ENCODE measurements at places on chromosomes 7 and 10.

- DNase-seq: no peak
These were observed 54.7 kb upstream of the AMPH start for GRCh38 chr7:38685851-38686250.

DNA sequence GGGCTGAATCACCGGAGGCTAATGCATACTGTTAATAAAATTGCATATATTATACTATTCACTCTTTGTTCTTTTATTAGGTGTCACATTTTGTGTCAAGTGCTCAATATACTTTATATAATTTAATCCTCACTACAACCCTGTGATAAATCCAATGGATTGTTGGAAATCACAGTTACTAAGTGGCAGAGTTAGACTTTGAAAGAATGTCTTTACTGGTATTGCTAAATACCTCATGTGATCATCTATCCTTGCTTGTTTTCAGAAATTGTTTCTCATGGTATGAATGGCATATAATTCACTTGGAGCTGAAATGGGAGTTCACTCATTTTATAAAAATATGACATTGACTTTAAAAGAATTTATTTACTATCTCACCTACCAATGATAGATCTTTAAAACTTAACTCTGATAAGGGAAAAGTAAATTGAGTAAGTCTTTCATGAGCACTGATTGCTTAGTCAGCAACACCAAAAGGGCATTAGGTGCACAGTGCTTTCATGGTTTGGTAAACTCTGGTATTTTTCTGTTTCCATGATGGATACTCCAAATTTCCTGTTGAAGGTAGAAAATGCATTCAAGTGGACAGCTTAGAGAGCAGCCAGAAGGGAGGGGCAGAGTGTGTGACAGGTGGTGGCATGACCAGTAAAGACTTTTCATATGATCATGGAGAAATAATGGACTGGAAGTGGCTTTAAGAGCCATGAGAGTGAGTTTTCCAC lies 22.6 kb downstream of the ENKUR start:
- no peak for DNase-seq

DNA sequence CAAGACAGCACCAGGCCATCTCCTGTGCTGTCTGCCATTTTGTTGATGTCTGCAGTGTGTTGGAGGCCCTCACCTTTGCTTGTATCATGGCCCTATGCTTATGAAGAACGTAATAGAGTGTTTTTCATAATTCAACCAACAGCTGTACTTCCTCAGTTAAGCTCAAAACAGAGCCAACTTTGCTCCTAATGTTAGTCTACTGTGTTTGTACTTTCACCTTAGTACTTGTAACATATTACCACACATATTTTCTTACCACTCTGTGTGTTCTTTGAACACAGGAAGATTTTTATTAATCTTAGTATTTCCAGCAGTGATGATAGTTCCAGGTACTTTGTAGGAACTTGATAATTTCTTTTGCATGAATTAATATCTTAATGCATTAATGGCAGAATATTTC lies 5.9 kb downstream of the ZNF33A start:
- DNase-seq: no peak

DNA sequence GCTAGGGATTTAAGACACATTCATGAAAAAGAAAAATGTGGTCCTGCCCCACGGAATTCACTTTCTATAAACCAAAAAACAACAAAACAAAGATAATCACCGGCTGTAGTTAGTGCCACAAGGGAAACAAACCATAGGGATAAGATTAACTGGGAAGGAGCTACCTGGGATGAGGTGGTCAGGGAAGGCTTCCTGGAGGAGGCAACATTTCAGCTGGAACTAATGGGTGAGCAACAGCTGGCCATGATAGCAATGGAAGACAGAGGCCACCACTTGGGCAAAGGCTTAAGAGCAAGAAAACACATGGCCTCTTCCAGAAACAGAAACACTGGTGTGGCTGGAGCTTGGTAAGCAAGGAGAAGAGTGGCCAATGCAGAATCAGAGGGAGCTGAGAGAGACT lies 38.4 kb upstream of the ENO4 start:
- no peak for DNase-seq

GRCh38 chr7:96100737-96101136 lies 221.2 kb downstream of the SLC25A13 start:
- DNase-seq: no peak

DNA sequence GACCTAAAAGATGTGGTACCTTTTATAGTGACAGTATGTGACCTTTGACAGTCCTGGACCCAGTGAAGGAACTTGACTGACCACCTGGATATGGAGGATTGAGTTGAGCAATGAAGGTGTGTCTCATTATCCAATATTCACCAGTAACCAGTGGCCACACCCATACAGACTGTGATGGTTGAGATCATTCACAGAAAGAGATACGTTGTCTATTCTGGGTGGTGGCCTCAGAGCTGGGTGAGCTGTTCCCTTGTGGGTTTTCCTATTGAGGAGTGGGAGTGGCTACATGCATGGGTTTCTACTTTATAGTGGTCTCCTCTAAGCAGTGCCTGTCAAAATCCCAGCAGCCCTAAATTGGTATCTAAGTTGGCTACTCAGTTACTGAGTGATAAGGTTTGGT lies 507.4 kb downstream of the SORCS3 start:
- no peak for DNase-seq

- DNase-seq: no peak
These were observed 113.8 kb upstream of the ADCY1 start for GRCh38 chr7:45460379-45460778.
